ENCODE measurements at places on chromosomes 7 and 10.

GRCh38 chr7:36605261-36606051 is 118.8 kb downstream of the AOAH start:
- no peak for DNase-seq

GRCh38 chr10:9878383-9878782 is 1139.3 kb upstream of the CELF2 start:
- DNase-seq = no peak

DNA sequence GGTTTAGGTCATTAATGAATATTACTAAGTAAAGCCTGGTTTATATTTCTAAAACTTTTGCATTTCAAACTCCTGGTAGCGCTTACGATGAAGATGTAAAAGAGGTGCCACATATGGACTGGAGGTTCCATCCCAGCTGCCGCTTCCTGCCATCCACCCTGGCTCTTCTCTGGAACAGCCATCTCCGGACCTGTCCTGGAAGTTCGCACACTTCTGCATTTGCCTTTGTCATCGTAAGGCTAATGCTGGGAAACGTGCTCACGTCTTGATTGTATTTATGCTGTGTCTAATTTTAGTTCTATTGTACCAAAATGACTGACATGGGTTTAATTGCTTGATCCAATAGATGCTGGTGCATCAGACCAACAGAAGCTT is 103.1 kb downstream of the HIPK2 start:
- no peak for DNase-seq

GRCh38 chr10:77325233-77325537 is 312.4 kb downstream of the KCNMA1 start:
- DNase-seq = no peak

- DNase-seq = no peak
These were observed 8.2 kb upstream of the ERVW-1 start for GRCh38 chr7:92485974-92486373.

Data from stimulated activated CD4-positive, alpha-beta T cell treated with anti-CD3 and anti-CD28 coated beads, Interleukin-1b, Interleukin-23, amount 100 ng/mL, for 1 hour (primary cell).